ENCODE measurements at places on chromosomes 5 and 9.

DNA sequence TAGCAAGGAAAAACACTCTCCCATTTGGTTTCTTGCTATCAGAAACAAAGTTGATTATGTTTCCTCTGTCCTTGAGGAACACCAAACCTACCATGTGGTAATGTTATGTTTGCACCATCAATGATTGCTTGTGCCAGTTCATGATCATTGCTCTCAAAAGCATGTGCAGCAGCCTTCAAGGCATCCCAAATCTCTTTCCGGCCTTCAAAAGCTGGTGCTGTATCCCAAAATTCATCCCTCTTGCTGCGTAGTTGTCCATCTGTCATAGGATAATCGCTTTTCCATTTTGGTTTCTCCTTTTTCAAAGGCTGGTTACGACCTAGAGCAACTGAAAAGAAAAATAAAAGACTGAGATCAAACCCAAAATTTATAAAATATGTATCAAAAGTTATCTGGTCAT lies 40.1 kb downstream of the EFCAB9 start:
- DNase-seq = no peak

- DNase-seq = no peak
Measured at GRCh38 chr9:5793812-5794211, 39.1 kb downstream of the ERMP1 start.

DNA sequence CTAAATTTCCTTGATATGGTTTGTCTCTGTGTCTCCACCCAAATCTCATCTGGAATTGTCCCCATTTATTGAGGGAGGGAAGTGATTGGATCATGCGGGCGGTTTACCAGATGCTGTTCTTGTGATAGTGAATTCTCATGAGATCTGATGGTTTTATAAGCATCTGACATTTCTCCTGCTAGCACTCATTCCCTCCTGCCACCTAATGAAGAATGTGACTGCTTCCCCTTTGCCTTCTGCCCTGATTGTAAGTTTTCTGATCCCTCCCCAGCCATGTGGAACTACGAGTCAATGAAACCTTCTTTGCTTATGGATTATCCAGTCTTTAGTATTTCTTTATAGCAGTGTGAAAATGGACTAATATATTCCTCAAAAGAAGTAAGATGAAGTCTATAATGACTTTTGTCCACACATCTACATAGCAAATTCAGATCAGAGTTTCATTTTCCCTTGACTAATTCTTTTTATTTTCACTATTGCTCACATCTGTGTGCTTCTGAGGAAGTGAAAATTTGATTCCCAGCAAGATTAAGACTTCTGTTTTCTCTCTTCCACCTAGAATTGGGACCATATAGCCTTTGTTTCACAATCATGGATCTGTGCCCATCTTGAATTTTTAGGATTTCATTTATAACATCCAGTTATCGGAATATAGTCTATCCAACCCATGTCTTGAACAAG lies 393.5 kb downstream of the DMAC1 start:
- DNase-seq = no peak

DNA sequence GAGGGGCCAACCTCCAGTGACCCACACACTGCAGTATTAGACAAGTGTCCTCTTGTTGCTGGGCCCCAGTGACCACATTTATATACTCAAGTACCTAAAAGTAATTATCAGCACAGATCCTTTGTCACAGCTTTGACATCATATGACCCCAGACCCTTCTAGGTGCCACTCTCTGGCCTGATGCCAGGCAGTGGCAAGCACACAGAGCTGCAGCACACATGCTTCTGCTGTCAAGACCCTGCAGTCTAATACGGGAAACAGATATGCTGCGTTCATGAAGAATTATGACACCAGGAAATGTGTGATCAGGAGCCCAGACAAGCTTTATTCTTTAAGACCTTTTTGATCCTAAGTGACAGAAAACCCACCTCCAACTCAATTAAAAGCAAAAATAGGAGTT lies 63.8 kb upstream of the AFAP1L1 start:
- no peak for DNase-seq

DNA sequence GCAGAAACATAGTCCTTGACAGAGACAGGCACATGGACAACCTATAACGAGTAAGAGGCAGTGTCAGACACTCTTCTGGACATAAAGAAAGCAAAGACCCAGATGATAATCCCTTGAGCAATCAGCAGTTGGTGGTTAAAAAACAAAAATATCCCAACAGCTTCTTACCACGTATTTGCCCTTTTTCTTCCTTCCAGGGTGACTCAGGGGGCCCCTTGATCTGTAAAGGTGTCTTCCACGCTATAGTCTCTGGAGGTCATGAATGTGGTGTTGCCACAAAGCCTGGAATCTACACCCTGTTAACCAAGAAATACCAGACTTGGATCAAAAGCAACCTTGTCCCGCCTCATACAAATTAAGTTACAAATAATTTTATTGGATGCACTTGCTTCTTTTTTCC lies 9.5 kb downstream of the GZMK start:
- DNase-seq = no peak

DNA sequence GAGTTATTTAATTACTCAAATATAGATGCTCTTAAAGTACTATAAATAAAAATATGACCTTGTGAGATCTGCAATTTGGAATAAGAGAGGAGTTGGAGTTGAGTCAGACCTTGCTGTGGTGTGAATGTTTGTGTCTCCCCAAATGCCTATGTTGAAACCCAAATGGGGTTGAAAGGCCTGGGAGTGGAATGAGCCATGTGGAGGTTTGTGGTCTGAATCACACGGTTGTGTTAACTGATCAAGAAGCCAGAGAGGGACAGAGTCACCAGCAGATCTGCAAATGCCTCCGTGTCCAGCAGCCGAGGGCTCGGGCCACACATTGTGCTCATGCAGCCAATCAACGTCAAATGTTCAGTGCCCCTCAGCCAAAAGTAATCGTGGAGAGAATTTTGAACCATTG lies 404.4 kb downstream of the ICE1 start:
- DNase-seq = no peak

- no peak for DNase-seq
Measured at GRCh38 chr9:99748676-99749075, 73.0 kb upstream of the NR4A3 start.

GRCh38 chr9:131279196-131279862 lies 3.0 kb upstream of the FAM78A start:
- DNase-seq = no peak

DNA sequence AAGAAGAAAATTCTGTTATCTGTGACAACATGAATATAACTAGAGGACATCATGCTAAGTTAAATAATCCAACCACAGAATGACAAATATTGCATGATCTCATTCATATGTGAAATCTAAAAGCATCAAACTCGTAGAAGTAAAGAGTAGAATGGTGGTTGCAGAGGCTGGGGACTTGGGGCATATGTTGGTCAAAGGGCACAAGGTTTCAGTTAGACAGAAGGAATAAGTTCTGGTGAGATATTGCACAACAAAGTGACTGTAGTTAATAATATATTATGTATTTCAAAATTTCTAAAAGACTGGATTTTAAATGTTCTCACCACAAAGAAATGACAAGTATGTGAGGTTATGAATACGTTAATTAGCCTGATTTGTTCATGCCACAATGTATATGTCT lies 24.8 kb downstream of the GRIA1 start:
- DNase-seq = no peak

- no peak for DNase-seq
Measured at GRCh38 chr5:175652741-175653663, 4.9 kb upstream of the HRH2 start.

GRCh38 chr9:1882711-1883403 lies 132.3 kb upstream of the SMARCA2 start:
- no peak for DNase-seq

DNA sequence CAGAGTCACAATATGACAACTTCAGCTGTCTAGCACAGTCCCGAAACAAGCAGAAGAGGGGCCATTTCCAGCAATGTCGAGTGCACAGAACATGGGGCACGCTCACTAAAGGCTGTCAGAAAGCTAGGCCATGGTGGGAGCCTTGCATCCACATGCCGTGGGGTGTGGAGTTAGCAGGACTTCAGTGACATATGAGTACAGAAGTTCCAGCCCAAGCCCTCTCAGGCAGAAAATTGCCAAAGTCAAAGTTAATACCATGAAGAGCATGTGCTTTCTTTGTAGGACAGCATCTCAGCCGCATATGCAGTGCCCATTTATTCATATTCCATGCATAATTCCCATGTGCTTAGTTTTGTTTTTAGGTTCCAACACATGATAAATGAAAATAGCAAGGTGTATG lies 26.7 kb downstream of the ECM2 start:
- DNase-seq = no peak

GRCh38 chr9:14007190-14007769 lies 306.7 kb downstream of the NFIB start:
- DNase-seq = no peak

DNA sequence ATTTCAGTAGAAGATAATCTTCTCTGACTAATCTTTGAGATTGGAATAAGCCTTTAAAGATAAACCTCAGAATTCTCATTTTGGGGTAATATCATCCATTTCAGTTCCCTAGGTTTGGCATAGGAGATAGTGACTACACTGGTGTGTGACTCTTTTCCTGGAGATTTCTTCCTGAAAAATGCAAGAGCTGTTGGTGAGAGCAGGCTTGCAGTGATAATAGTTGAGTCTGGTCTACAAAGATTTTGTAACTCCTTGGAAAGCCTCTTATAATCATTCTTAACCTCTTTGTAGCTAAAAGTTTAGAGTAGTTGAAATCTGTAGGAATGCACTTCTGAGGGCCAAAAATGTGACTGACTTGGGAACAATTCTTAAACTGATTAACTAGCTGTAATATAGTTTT lies 23.4 kb downstream of the RANBP17 start:
- DNase-seq = no peak

GRCh38 chr9:15295761-15296405 lies 11.1 kb downstream of the TTC39B start:
- peak; percentile 66 for DNase-seq

- DNase-seq = no peak
Measured at GRCh38 chr9:134187110-134187531, 22.8 kb upstream of the RNU6ATAC start.

DNA sequence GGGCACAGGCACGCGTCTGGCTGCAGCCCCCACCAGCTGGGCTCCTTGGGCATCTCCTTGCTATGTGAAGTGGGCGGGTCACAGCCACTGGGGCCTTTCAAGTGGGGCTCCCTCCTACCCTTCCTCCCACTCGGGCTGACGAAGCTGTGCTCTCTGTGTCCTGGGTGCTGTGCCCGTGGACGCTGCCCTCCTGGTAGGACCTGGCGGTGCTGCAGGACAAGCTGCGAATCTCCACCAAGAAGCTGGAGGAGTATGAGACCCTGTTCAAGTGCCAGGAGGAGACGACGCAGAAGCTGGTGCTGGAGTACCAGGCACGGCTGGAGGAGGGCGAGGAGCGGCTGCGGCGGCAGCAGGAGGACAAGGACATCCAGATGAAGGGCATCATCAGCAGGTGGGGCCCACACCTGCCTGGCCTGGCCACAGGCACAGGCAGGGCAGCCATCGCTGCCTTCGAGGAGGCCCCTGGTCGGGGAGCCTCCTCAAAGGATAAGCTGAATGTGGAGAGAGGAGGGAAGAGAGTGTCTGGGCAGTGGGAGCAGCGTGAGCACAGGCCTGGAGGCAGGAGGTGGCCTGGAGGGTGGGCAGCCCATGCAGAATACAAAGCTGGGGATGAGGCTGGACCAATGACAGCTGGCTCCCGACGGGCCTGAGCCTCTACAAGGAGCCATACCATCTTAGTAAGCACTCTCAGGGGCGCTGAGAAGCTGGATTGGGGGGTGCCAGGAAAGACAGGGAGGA lies 124.7 kb downstream of the DAB2IP start:
- no peak for DNase-seq

GRCh38 chr9:79660615-79661014 lies 88.8 kb downstream of the TLE4 start:
- DNase-seq = no peak

GRCh38 chr5:144249755-144250464 lies 79.2 kb downstream of the KCTD16 start:
- no peak for DNase-seq

GRCh38 chr9:83440641-83441040 lies 97.6 kb downstream of the FRMD3 start:
- DNase-seq = no peak

- DNase-seq = no peak
Measured at GRCh38 chr5:108655750-108656450, 91.8 kb upstream of the FER start.
